Hypothalamus (tissue), 51 donors: ENCODE measurements at places on chromosomes 5 and 9.

GRCh38 chr5:126124706-126125345 is 298.4 kb upstream of the GRAMD2B start:
- DNase-seq: no peak

DNA sequence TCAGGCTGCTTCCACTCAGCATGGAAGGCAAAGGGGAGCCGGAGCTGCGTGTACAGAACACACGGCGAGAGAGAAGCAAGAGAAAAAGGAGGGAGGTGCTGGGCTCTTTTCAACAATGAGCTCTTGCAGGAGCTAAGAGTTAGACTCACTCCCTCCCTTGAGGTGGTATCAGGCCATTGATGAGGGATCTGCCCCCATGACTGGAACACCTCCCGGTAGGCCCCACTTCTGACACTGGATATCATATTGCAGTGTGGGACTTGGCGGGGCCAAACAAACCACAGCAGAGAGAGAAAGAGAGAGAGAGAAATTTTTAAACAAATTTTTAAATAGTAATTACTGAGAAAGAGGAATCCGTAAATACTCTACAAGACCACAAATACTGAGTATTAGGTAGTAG is 182.2 kb downstream of the TRIO start:
- DNase-seq: no peak

- DNase-seq: no peak
These were observed 1293.8 kb downstream of the PTPRD start for GRCh38 chr9:9319007-9319406.

DNA sequence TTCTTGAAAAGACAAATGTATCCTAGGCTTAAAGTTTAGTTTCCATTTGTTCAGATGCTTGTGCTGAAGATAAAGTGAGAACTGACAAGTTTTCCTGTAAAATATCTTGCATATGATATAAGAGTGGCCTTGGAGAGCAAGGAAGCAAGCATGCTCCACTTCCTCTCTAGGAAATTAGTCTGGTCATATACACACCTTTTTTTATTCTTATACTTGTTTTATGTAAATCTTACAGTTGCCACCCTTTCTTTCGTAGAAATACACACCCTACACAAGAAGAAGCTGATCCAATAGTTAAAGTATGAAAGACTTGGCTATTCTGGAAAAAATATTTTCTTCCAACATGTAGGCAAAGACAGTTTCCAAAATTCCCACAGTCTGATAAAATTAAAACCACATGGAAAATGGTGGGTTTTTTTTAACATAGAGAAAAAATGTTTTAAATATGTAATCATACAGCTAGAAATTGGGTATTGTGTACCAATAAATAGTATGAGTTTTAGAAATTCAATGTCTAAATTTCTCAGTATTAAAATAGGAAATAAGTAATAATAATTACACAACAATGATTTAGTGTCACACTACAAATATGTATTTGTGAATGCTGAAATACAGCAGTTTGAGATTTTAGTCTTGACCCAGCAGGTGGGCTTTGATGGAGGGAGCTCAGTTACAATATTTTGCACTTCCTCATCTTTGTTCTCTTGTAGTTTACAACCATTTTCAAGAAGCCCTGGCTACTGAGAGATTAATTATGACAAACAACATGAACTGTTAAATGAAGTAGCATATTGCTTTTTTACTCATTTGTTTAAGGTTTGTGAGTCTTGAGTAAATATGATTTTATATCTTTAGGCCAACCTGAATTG is 185.7 kb upstream of the GNA14 start:
- no peak for DNase-seq

DNA sequence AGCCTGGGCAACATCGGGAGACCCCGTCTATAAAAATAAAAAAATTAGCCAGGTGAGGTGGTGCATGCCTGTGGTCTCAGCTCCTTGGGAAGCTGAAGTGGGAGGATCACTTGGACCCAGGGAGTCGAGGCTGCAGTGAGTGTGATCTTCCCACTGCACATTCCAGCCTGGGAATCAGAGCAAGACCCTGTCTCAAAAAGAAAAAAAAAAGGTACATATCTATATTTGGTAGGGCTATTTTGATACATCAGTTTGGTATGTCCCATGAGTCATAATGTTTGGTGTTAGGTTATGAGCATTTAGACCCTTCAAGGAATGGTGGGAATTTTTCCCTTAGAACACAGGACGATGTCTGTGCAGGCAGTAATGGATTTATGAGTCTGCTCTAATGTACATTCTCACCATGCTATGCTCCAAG is 55.3 kb upstream of the POU4F3 start:
- no peak for DNase-seq

GRCh38 chr9:123684393-123685149 is 245.4 kb downstream of the DENND1A start:
- no peak for DNase-seq

- DNase-seq: no peak
These were observed 171.9 kb downstream of the GAPVD1 start for GRCh38 chr9:125433461-125434011.

DNA sequence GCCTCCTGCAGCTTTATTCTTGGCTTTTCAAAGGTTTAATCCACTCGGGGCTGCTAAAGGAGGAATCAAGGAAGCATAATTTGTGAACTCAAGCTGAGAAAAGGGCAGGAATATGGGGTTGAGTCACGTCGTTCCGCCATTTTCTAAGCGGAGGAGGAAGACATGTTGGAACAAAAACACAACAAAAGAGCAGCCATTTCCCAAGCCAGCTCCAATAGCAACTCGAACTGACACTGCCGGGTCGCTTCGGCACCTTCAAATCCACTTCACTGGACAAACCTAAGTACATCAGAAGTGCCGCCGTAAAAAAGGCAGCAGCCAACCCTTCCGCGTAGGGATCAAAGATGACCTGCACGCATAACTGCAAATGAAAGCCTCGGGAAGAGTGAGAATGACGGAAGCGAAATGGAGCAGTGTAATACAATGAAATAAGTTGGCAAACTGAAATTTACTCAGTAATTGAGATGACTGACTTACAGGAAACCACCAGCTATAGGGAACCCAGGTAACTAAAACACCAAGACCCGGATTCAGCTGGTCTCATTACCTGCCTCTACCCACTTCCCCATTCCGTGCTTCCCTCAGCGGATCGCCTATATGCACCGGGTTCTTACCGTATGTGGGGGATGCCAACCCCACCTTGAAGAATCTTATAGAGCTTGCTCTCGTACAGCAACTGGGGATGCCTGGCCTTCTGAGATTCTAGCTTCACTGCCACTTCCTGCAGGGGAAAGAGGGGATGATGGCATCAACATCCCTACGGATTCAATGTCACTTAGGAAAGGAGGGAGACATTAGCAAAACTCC is 1.6 kb downstream of the CSNK1A1 start:
- no peak for DNase-seq
